Stimulated activated CD4-positive, alpha-beta T cell treated with anti-CD3 and anti-CD28 coated beads, Interleukin-12 subunit alpha, Interleukin-12 subunit beta, amount 100 ng/mL, for 48 hours (primary cell): ENCODE measurements at places on chromosomes 6 and 20.

GRCh38 chr20:1813101-1813529 lies 82.1 kb upstream of the SIRPA start:
- DNase-seq: no peak

DNA sequence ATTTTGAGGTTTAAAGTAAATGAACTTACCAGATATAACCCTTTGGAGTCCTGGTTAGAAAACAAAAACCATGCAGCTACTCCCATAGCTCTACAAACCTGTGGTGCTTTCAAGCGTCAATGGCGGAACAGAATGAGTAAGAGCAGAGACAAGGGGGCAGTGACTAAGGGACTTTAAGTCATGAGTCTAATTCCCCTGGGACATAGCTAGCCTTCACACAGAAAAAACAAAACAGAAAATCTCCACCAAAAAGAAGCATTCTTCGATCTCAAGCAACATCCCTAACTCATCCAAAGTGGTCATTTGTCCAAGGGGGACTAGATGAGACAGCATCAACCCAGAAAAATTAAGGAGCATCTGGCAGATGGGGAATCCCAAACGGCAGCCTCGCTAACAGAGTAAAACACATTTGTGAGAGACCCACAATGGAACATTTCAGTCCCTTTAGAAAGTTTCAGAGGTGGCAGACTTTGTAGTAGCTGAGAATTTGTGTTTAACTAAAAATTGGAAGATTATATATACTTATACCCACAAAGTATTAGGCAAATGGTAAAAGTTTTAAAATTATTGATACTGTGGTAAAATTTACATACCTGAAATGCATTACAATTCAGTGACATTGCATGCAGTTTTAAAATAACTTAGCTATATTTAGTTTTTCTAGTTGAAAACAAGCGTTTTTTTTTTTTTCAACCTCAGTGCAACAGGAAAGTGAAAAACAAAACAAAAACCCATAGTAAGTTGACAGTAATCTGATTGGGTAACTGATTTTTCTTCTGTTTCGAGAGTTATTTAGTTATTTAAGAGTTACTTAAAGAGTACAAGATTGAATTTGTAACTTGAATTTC lies 67.5 kb downstream of the KCNQ5 start:
- DNase-seq: no peak

- no peak for DNase-seq
These were observed 77.8 kb downstream of the PLCB4 start for GRCh38 chr20:9146649-9147048.

DNA sequence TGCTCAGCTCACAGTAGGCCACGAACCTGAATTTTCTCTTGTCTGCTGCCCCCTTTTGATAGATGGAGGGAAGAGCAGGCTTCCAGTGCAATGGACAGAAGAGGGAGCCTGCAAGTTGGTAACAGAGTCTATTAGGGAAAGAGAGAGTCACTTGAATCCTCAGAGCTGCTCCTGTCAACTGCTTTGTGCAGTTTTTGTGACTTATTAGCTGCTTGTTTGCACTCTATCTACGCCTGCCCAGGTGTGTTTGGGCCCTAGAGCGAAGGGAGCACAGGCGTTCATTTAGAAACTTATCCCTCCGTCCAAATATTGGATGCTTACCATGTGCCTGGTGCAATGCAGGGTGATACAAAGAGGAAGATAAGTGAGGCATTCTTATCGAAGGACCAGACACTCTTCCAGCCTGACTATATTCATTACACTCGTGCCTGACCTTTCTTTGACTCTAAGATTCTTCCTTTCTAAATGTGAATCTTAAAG lies 11.6 kb upstream of the SLC2A12 start:
- peak; percentile 19 for DNase-seq

DNA sequence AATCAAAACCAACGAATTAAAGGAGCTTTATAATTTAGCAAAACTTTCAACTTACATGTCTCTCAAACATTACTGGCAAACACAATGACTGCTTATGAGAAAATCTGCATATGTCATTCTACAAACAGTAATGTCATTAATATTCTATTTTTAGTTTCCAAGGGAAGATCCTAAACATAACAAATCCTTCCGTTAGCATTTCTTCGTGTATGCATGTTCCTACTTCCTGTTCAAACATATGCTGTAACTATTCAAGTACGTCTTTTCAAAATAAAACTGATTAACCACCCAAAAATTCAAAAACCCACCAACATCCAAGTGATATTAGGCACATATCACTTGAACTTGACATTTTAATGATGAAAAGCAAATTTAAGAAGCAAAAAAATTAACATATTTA lies 131.3 kb downstream of the HACE1 start:
- DNase-seq: no peak

DNA sequence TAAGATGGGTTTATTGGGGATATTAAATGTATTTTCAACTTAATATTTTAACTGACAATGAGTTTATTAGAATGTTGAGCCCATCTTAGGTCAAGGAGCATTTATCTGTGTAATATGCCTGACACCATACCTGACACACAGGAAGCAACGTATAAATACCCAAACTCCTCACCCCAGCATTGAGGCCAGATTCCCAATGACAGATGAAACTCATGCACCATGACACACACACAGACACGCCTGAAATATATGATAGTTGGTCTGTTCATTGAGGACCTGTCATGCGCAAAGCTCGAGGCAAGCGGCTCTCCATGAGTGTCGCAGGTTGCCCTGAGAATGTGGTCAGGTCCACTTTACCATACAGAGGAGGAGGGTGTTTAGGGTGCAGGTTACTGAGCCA lies 64.1 kb downstream of the GFOD1 start:
- DNase-seq: no peak

DNA sequence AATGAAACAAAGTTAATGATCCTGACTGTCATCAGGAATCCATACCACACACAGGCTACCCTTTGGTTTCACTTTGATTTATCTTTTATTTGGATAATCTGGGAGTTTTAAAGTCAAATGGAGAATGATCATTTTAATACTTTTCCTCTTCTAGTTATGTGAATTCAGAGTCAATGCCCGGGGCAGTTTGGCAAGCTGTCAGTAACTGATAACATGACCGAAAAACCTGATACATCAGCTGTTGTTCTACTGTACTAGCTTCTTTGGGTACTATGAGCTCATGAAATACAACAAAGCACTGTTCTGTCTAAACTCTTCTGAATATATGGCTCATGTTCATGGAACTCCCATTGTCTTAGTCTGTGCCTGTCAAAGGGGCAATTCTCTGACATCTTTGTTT lies 30.2 kb downstream of the KLHL31 start:
- no peak for DNase-seq

DNA sequence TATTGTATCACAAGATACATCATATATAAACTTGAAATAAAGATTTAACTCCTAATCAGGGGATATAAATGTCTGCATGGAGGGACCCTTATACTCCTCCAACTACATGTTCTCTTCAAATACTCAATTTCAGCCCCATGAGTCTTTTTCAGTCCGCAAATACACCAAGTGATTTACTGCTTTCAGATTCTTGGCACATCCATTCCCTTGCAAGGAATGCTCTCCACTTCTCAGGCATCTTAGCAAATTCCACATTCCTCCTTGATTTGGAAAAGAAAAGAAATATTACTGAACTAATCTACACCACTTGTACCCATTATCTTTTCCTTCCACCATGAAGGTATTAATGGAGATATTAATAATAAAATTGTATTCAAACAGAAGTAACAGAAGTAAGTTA lies 999.4 kb upstream of the GJE1 start:
- DNase-seq: no peak

- DNase-seq: no peak
These were observed 267.1 kb downstream of the ERMARD start for GRCh38 chr6:170018422-170018935.

- no peak for DNase-seq
These were observed 42.0 kb downstream of the PNLDC1 start for GRCh38 chr6:159842035-159842434.

DNA sequence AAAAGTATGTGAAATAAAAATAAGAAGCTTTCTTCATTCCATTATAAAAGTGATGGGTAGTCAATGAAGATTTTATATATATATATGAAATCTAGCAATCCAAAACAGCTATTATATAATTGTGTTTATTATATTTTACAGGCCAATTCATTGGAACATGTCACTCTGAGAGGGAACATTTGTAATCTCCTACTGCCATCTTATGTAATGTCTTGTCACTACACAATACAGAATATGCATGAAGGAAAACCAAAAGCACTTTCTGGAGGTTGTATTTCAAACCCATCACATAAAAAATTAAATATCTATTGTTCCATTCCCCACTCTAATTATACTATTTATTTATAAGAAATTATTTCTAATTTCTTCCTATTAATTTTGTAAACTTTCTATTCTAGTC lies 31.5 kb upstream of the IRAK1BP1 start:
- no peak for DNase-seq

GRCh38 chr6:74420221-74420620 lies 724.2 kb downstream of the CD109 start:
- no peak for DNase-seq

- no peak for DNase-seq
These were observed 108.5 kb upstream of the CHD6 start for GRCh38 chr20:41726727-41727126.

GRCh38 chr6:92587525-92587924 lies 831.8 kb downstream of the EPHA7 start:
- DNase-seq: no peak

DNA sequence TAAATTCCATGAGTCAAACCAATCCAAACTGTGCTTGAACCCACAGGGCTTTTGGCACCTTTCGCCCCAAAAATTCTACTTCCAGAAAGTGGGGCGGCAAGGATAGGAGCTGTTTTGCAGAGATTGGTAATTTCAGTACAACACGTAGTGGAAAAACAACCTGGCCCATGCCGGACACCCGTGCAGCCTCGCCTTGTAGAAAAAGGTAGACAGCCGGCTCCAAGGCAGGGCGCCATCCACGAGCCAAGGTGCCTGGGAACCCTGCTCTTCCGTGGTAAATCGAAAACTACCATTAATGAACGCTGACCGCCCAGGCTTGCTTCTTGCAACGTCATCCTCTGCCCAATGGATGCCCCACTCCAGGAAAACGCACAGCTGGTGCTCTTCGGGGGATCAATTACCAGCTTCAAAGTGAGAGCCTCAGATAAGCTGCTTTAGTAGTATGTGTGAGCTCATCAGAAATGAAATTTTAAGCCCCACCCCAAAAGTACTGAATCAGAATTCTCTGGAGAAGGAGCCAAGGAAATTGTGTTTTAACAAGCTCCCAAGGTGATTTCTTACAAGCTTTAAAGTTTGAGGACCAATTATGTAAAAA lies 1.8 kb downstream of the OOEP start:
- no peak for DNase-seq

DNA sequence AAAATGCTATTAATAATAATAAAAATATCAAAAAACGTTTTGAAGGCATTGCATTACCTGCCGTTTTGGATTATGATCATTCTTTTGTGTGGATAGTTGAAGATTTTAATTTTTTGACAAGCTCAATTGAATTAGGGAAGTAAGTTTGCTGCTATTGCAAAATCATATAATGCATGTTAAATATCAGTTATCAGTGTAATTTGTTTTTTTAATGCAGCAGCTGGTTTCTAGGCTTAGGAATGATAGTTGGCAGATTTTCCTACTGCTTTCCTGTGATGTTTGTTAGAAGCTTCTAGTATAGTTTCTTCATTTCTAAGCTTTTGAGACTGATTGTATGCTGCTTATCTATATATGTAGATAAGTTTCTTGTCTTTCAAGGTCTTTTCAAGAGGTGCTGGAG lies 99.0 kb downstream of the JARID2 start:
- no peak for DNase-seq

GRCh38 chr6:139370283-139370998 lies 4.0 kb downstream of the CITED2 start:
- no peak for DNase-seq

GRCh38 chr6:90066697-90067096 lies 172.4 kb downstream of the GJA10 start:
- DNase-seq: no peak

- DNase-seq: no peak
These were observed 96.7 kb upstream of the PMEPA1 start for GRCh38 chr20:57806476-57806875.

DNA sequence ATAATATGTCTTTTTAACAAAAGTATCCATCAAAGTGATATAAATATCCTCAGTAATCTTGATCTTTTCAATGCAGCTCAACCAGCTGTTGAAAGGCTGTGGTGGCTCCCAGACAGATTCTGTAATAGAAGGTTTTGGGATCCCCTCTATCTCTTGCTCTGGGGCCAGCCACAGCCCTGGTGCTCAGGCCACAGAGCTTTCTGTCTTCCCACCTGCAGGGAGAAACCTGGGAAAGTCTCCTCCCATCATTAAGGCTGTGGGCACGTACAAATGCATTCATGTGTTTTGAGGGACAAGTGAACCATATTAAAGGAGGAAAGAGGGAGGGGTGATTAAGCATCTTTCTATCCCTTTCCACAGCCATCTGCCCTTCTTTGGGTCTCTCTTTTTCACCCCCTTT lies 183.1 kb downstream of the PRDM13 start:
- no peak for DNase-seq

DNA sequence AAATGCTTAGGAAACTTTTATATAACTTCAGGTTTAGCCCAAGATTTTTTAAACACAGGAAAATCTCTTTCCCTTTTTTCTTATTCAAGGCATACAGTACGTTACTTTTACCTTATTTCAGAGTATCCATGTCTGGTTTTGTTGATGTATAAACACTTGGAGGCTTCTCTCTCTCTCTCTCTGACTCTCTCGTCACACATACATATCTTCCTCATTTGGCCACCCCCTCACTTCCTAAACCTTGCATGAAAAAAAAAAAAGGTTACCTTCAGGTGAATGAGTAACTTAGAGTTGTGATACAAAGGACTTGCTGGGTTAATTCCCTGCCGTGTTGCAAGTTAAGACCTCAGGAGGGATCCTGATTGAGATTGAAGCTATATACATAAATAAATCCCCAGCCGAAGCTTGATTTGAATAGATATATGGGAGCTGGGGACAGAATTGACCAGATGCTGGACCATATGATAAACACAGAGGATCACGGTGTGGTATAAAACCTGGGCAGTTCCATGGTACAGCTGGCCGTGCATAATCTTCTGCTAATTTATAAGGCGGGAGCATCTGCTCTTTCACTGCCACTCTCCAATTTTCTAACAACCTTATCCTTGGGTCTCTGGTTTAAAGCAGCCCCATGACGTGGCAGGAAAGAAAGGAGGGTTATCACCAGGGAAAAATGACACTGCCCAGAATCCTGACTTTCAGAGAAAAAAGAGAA lies 55.1 kb upstream of the IL20RA start:
- DNase-seq: no peak

DNA sequence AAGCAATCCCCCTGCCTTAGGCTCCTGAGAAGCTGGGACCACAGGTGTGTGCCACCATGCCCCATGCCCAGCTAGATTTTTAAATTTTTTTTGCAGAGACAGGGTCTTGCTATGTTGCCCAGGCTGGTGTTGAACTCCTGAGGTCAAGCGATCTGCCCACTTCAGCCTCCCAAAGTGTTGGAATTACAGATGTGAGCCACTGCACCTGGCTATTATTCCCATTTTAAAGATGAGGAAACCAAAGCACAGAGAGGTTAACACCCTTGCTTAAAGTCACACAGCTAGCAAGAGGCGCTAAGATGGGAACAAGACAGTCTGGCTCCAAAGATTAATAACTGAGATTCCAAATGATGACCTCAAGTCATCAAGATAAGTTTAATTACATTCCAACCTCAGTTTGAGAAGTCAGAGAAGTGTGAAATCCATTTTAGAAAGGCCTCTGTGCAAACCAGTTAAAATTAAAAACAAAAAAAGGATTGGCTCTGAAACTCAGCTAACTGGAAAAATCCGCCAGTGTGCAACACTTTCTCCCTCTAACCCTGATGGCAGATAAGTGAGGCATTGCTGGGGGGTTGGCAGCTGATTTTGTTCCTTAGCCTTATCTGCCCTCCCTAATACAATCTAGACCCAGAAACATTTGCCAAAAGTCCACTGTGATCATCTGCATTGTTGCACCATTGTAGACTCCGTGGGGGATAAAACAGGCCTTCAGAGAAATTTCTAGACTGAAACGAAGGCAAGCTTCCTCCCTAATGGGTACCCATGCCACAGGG lies 55.5 kb downstream of the CPNE5 start:
- no peak for DNase-seq
